Ovary (tissue), 10 donors: ENCODE measurements at places on chromosomes 3 and 15. TPM values are rescaled to one million over a fixed set of nuclear protein-coding genes. Genes with fewer than 3 reads are reported as not detected.

The CHMP2B gene
- total RNA-seq: 38.8 TPM

DNA sequence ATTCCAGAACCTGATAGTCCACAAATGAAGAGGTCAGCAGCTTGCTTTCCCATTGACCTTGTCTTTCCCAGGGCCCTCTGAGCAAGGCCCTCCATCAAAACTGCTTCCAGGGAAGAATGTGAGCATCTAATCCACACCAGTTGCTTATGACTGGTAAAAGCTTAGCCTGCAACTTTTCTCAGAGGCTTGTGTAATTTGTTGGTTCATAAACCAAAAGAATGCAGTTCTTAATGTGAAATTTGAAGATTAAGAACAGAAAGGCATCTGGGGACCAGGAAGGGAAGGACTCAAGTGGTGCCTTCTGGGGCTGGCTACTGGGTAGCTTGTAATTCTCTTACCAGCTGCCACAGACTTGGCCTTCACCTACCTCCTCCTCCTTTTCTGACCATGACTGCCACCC lies 60.9 kb upstream of the EIF1B start:
- no peak overlapping the region for H3K4me3 ChIP-seq
- H3K27me3 ChIP-seq: no peaks in the 10 kb centered on the region
- H3K27ac ChIP-seq: no peak overlapping the region
- no peak for DNase-seq
- H3K36me3 ChIP-seq: no peaks in the 10 kb centered on the region

GRCh38 chr15:88741671-88742070 lies 61.6 kb upstream of the ACAN start:
- no peak overlapping the region for H3K4me3 ChIP-seq
- no peaks in the 10 kb centered on the region for H3K36me3 ChIP-seq
- no peaks in the 10 kb centered on the region for H3K27me3 ChIP-seq
- H3K27ac ChIP-seq: no peak overlapping the region
- no peaks in the 10 kb centered on the region for H3K4me1 ChIP-seq
- no peak for DNase-seq

- no peak overlapping the region for H3K4me3 ChIP-seq
- H3K36me3 ChIP-seq: no peaks in the 10 kb centered on the region
- H3K27ac ChIP-seq: no peak overlapping the region
- no peaks in the 10 kb centered on the region for H3K27me3 ChIP-seq
Observed at GRCh38 chr15:77097248-77097721, 26.4 kb upstream of the TSPAN3 start.

The CADPS gene
- total RNA-seq: 3.0 TPM
